CD4-positive, alpha-beta T cell treated with Interferon gamma for 1 hour (primary cell): ENCODE measurements at places on chromosomes 12 and 14.

DNA sequence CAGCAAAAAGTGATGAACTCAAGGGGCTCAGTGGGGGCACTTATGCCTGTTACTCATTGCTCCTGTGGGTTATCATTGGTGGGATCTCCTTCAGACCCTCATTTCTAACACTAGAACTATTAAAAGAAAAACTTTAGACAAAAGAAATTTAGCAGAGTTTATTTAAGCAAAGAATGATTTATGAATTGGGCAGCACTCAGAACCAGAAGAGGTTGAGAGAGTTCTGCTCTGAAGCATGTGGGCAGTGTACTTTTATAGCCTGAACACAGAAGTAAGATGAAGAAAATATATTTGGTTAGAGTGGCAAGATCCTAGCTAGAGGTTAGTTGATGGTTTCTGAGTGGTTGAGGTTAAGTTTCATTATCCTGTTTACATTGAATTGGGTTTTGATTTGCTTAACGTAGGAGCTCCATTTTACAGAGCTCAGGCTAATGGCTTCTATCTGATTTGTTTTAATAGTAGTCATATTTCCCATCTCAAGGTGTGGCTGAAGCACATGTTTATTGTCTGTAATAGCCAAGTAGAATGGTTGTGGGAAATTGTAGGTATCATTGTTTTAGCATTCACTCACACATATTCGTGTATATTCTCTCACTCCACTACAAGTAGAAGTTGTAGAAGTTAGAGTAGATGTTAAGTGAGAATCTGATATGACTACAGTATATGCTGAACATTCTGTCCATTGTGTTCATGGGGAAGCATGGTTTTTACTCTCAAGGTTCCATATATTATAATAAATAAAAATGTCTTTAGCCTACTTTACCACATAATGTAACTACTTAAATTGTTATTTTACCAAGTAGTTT, 27.6 kb downstream of the LEMD3 start:
- no peak for DNase-seq

DNA sequence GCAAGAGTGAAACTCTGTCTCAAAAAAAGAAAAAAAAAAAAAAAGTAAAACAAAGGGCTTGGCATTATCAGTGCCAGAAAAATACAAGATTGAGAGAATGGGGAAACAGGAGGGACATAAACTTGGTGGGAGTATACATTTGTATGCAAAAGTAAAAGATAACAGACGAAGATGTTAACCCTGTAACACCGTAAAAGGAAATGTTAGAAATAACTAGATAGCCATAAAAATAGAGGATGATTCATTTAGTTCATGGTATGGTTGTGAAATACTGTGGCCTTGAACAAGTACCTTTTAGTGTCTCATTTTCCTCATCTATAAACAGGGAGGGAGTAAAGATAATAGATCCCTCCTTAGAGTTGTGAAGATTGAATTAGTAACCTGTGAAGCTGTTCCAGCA, 33.3 kb downstream of the ATP2A2 start:
- DNase-seq: no peak

- no peak for DNase-seq
Measured at GRCh38 chr14:70654632-70655031, 12.9 kb downstream of the TTC9 start.

DNA sequence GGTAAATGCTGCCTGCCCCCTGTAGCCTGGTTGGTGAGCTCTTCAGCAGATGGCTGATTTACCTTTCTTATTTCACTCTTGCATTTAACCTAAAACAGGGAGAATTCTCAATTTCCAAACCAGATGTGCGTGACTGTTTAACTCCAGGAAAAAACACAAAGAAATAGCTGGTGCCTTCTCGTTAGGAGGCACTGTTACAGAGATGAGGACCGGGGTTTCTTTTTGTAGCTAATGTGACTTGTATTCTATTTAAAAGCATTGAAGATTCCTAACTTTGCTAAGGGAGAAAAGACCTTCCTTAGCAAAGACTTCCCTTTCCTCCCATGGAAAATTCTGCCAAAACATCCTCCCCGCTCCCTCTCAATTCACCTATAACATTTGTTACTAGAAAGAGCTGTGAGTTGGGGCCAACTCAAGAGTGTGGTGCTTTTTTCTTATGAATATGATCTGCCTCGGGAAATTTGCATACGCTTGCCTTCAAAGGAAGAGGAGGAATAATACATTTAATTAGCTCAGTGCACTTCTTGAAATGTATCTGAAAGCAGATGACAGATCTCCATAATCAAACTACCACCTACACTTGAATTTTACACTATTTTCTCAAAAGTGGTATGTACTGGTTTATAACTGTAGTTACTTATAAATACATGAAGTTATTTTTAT, 102.0 kb upstream of the ARID2 start:
- no peak for DNase-seq
